ENCODE measurements at places on chromosomes 3 and 15.

DNA sequence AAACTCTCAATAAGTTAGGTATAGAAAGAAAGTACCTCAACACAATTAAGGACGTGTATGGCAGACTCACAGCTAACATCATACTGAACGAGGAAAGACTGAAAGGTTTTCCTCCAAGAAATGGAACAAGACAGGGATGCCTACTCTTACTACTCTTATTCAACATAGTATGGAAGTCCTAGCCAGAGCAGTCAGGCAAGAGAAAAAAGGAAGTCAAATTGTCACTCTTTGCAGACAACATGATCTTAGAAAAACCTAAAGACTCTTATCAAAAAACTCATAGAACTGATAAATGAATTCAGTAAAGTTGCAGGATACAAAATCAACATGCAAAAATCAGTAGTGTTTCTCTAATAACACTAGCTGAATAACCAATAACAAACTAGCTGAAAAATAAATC, 96.0 kb downstream of the C3orf70 start:
- DNase-seq = no peak

- no peak for DNase-seq
Observed at GRCh38 chr3:162171970-162172369, 675.4 kb downstream of the OTOL1 start.

- DNase-seq = no peak
Observed at GRCh38 chr3:166211451-166211850, 374.2 kb upstream of the BCHE start.

DNA sequence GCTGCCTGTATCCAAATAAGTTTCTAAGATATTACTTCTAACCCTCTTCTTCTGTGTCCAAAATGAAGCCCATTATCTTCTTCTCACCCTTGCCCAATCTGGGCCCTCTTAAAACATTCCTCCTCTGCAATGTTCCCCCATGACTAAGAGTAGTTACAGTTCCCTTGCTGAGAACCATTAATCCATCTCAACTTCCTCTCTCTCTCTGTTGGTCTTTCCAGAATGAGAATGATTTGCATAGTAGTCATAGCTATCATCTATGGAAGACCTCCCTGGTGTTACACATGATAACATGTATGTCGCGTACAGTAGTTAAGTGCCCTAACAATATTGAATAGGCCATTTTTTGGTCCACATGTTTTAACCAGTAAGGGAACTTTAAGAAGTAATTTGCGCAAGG, 177.9 kb downstream of the ANXA2 start:
- DNase-seq = no peak

GRCh38 chr15:99455789-99456160, 110.0 kb upstream of the MEF2A start:
- DNase-seq = no peak

GRCh38 chr15:41513506-41514227, at the start of gene LTK:
Gene LTK (minus strand): TSS chr15:41513827. CDS start chr15:41513709, 118 bp downstream.
- DNase-seq = no peak

DNA sequence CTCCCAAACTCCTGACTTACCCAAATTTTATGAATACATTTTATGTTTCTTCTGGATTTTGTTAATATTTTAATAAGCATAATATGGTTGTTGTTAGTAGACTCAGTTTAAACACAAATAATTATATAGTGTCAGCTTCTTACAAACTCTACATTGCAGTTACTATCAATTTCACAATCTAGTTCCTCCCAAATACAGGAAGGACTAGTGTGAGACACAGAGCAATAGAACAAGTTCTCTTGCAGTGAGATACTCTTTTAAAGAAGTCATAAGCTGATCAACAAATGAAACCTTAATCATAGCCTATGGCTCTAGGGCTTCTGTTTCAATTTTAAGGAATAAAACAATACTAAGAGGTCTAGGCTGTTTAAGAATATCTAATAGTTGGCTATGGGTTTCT, 86.1 kb downstream of the SAMMSON start:
- no peak for DNase-seq

GRCh38 chr3:133644768-133645167, 17.0 kb downstream of the TOPBP1 start:
- DNase-seq = no peak

DNA sequence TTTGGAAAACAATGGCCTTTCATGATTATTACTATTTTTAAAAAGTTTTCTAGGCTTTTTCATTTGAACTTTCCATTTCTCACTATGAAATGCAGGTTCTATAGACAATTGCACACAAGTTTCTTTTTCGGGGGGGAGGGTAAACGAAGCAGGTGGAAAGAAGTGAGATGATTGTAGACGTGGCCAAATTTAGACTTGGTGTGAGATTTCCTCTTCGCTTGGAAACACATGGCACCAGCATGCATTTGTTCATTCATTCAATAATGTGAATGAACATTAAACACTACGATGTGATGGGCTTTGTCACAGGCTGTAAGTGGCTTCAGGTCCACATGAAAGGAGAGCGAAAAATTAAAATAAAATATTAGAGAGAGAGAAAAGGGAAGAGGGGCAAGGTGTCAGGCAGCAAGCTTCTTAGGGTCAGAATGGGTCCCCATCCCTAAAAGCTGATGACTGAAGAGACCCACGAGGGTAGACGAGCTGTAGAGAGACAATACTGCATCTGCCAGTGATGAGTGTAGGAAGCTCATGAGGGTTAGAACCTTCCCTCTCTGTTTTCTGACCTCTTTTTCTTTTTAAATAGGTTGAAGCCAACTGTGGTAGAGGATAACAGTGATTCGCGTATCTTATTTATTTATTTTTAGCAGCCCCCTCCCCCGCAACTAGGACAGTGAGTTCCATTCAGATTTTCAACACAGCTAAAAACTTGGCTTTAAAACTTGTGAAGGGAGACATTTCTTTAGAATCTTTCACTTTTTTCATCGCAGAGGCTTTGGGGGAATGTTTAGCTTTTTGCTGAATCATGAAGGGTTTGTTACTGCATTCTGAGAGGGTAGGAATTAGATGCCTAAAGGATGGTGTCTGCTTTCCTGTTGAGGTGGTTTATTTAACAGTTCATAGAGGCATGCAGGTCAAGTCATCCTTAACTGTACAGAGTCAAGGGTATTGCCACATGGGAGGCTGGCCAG, 36.2 kb downstream of the GAP43 start:
- DNase-seq = no peak

DNA sequence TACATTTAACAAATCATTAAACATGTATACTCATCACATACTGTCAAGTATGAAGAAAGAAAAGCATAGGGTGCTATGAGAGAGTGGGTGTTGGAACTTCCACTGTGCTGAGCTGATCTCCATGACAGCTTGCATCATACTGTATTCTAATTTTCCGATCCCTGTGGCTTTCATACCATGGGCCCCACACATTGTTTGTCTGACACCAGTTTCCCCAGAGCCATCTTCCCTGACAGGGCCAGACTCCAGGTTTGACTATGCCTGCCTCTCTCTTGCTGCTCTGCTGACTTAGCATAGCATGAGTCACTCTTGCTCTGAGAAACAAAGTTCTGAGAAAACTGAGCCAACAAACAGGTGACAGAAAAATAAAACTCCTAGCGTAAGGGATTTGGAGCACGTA, 37.0 kb upstream of the CASR start:
- peak; percentile 30 for DNase-seq

GRCh38 chr15:91522605-91523332, 330.7 kb upstream of the SLCO3A1 start:
- DNase-seq = no peak

DNA sequence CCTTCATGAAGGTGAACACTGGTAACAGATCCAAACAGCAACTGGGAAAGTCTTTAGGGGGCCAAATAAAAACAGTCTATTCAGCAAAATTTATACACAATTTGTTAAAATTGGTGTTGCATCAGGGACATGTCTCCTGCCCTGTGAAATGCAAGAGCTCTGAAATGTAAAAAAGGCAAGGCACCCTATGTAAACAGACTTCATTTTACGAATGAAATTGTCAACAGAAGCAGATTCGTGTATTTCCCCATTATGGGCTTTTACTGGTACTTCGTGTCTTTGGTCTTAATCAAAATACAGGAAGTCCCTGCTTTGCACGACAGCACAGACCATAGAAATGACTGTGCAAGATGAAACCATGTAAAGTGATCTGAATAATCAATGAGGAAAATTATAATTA, 127.3 kb upstream of the THBS1 start:
- no peak for DNase-seq

GRCh38 chr15:63146684-63147083, 10.6 kb downstream of the RPS27L start:
- no peak for DNase-seq

DNA sequence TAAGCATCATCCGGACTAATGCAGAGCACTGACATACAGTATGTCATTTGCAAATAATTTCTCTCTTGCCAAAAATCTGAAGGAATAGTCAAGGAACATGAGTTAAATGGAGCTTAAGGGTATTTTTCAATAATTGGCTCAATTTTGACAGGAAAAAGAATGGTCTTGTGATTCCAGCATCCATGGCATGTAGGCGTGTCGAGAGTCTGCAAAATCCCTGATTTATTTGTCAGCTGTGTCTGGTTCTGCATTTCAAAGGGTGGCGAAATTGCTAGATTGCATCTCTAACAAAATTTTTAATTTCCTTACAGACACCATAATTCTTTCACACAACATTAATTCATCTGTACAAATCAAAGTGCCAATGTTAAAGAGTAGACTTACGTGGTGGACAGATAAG, 65.4 kb upstream of the TBC1D23 start:
- no peak for DNase-seq

DNA sequence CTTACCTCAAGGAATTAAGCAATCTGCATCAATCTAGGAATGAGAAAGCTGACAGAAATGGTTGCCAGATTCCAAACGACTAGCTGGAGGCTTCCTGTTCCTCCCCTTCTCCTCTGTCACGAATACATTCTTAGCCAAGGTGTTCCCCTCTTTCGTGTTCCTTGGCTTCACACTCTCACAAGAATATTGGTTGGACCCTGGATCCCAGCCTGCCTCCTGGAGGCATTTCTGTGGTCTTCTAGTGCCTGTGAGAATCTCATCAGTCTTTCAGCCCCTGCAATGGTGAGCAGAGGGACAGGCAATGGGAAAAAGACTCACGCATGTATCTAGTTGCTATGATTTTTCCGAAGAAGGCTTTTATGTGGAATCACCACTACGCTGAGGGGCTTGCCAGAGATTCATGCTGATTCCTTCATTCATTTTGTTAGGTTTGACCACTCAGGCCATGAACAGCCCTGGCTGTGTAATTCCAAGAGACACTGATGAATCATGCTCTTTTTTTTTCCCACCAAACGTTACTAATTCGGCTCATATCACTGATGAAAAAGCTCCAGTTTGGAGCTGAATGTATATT, 1.6 kb upstream of the P3H2 start:
- no peak for DNase-seq

DNA sequence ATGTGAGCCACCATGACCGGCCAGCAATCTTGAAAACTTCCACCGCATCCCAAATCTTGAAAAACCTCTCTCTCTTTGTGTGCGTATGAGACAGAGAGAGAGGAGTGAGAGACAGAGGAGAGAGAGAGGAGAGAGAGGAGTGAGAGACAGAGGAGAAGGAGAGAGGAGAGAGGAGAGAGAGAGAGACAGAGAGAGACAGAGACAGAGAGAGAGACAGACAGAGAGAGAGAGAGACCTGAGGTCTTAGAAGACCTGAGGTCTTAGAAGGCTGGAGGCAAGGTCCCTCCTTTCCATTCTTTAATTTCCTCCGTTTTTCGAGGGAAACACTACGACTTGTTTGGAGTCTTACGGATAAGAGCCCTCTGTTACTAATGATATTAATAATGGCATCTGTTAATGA, 39.5 kb downstream of the TMEM40 start:
- no peak for DNase-seq

DNA sequence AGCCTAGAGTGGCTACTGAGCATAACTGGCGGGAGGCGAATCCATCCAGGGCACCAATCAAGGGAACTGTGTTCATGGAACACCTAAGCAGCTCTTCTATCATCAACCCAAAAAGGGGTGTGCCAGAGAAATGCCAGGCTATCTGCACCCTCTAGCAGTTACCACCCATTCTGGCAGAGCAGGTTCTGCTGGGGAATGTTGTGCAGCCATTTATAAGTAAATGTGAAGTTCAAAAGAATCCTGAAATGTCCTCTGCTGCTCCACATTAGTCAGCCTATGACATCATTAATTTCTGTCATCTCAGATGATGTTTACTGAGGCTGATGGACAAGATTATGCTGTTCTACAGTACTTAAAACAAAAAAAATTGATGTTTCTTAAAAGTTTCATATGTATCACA, 7.7 kb downstream of the SKIC8 start:
- DNase-seq = no peak

DNA sequence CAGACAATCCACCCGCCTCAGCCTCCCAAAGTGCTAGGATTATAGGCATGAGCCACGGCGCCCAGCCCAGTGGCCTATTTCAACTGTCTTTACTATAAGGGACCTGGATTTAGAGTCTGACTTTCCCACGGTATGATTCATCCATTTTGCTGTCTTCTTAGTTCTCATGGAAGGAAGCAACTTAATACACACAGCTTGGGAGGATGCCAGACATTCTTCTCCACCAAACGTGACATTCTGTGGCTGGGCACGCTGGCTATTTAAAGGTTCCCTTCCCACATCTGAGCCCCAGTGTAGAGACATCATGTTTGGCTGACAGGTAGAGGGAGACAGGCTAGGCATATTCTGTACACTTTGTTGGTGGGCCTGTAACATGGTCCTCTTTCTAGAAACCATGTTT, 26.2 kb downstream of the FAM43A start:
- DNase-seq = no peak

DNA sequence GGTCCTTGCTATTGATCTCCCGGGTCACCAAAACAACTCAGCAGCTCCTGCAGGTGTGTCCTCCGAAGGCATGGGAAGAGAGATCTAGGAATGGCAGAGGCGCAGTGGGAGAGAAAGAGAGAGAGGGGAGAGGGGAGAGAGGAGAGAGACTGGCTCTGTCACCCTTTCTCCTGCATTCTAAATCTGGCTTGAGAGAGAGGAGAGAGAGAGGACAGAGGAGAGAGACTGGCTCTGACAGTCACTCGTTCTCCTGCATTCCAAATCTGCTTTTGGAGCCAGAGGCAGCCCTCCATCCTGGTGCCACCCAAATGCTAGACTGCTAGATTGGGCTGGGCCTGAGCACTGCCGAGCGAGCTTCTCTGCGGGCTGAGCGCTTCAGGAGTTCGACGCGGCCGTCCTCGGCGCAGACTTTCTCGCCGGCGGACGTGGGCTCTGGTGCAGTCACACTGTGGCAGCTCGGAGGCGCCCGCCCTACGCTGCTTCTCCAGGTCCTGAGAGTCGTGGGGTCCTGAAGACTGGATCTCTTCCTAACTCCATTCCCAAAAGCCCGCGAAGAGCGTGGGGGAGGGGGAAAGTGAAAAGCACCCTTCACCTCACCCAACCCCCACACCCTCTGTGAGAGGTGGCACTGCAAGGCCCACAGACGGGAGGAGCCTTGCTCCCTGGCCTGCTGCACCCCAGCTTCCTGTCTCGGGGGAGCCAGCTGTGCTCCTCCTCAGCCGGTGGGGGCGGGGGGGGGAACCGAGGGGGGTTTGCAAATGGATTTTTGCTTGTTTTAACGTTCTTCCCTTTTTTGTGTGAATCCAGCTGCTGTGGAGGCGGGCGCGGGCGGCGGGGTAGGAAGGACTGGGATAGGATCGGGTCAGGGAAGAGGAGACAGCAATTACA, 222.3 kb downstream of the MEIS2 start:
- DNase-seq = no peak
